Mucosa of descending colon (tissue), 3 donors: ENCODE measurements at places on chromosomes 3 and 15. TPM values are rescaled to one million over a fixed set of nuclear protein-coding genes. Genes with fewer than 3 reads are reported as not detected.

GATA2 gene
- 8.8 TPM for total RNA-seq

LTF gene
- 1.4 TPM for total RNA-seq

GRCh38 chr3:66372681-66373350 is 128.0 kb downstream of the LRIG1 start:
- DNase-seq, result no peak

DNA sequence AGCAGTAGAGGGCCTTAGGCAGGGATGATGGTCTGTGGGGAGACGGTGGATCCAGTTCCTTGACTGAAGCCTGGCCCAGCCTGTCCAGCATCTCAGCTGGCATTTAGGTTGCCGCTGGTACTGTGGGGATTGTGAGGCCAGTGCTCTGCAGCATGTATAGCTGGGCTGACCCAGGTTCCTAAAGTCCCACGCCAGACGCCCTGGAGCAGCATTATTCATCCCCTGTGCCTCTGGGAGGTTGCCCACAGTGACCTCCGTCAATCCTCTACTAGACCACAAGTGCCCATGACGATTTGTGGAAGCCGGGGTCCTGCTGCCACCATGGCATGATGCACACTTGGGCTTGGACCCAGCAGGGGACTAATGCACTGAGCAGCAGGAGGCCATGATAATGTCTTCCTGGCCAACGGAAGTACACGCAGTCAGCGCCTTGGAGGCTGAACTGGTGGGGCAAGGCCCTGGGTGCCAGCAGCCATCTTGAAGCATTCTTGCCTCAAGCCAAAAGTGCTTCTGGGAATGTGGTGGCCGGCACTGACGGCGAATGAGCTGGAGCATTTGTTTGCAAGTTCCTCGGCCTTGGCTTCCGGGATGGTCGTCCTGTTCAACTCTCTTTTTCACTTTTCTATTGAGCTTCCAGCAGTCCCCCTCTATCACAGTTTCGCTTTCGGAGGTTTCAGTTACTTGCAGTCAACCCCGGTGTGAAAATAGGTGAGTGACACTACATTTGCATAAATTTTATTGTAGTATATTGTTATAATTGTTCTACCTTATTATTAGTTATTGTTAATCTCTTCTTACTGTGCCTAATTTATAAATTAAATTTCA is 949.4 kb downstream of the ROBO1 start:
- no peak for DNase-seq

- DNase-seq, result no peak
Measured at GRCh38 chr15:29936353-29937049, 114.2 kb upstream of the TJP1 start.

DNA sequence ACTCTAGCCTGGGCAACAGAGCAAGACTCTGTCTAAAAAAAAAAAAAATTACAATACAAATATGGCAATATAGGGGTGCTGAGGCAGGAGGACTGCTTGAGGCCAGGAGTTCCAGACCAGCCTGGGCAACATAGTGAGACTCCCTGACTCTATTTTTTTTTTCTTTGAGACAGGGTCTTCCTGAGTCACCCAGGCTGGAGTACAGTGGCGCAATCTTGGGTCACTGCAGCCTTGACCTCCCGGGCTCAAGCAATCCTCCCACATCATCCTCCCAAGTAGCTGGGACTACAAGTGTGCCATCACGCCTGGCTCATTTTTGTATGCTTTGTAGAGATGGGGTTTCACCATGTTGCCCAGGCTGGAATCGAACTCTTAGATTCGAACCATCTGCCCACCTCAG is 17.3 kb upstream of the RAB11A start:
- DNase-seq, result no peak

GRCh38 chr3:172982736-172983364 is 158.2 kb downstream of the SPATA16 start:
- DNase-seq, result no peak

DNA sequence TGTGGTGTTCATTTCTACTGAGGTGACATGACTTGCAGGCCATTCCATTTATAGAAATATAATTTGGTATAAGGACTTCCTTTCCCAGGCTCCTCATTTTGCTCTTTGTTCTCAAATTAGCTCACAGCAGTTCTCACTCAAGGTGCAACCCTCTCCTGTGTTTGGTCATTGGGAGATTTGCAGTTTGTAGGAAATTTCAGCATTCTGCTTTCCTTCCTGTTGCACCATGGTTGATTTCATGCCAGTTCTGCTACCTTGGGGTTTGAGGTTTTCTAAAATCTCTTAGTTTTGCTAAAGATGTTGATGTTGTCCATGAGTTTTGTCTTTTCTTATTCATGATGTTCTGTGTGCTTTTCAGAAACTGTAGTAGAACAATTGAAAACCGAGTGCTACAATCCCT is 65.7 kb upstream of the PROK2 start:
- no peak for DNase-seq

DNA sequence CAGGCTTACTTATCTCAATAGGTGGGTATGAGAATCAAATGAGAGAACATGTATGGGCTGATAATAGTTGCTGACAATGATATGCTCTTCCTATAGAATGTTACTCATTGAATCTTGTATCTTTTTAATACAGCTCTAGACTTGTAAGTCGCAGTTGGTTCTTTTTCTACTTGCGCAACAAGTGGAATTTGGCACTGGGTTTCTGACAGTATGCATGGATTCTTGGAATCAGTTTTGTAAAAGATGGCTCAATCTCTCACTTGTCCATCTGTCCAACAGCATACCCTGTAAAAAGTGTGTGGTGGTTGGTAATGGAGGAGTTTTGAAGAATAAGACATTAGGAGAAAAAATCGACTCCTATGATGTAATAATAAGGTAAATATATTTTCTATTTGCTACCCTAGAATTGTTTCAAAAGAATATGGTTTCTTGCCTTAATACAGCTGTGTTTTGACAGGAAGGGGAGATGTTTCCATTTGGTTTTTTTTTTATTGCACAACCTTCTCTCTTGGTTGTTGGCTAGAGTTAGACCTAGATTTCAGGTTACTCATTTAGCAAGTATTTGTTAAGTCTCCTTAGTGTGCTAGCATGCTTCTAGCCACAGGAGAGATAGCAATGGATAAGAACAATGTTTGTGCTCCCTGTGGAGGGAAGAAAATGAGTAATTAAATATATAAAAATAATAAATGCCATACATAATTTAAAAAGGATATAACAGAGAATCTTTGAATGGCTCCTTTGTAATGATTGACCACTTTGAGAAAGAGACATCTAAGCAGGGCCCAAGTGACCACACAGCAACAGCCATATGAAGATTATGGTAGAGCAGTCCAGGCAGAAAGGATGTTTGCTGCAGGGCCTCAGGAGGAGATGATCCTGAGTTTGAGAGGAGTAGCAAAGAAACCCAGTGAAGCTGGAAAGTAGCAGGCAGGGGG is 21.8 kb downstream of the ST3GAL6 start:
- no peak for DNase-seq

GRCh38 chr3:59446775-59447465 is 397.1 kb upstream of the CFAP20DC start:
- no peak for DNase-seq

DNA sequence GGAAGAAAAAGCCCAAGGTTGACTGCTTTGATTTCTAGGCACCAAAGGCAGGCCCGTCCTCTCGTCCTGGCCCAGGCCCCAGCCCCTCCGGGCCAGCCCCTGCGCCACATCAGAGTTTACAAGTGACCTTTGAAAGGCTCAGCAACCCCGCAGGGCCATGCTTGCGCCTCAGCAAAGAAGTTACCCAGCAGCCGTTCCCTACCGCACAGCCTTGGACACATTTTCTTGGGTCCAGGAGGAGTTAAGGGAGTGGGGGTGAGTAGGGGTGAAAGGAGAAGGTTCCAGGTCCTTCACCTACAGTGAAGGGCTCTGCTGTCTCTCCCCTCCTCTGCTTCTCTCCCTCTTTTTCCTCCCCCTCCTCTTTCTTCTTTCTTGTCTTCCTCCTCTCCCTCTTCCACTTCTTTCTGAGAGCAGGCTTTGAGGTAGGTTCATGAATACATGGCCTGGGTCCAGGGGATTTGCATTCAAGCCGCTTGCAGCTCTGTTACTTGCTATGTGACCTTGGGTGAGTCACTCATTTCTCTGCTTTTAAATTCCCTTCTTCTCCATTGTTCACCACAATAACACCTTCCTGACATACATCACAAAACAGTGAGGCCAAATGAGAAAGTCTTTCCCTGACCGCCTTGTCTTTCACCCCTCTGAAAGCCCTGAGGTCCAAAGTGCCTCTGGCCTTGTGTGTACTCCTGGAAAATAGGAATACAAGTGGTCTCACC is 223.3 kb upstream of the TPRG1 start:
- no peak for DNase-seq

- no peak for DNase-seq
Measured at GRCh38 chr15:38061856-38062649, 127.6 kb downstream of the TMCO5A start.

GRCh38 chr15:27399241-27399640 is 428.3 kb downstream of the GABRG3 start:
- no peak for DNase-seq
